ENCODE measurements at places on chromosomes 6 and 20. TPM values are rescaled to one million over a fixed set of nuclear protein-coding genes. Genes with fewer than 3 reads are reported as not detected.

GSTA4 gene
- 13.9 TPM for total RNA-seq

GRM4 gene
- 1.1 TPM for total RNA-seq

CPNE5 gene
- total RNA-seq, result not detected

OOEP gene
- 0.14 TPM for total RNA-seq

PKHD1 gene
- not detected for total RNA-seq

BMP2 gene
- 12.0 TPM for total RNA-seq

RIMS4 gene
- total RNA-seq, result not detected

GGTLC1 gene
- not detected for total RNA-seq
